Lung microvascular endothelial cell (primary cell): ENCODE measurements at places on chromosomes 3 and 15.
A peak's percentile ranks its signal among the peaks of the same experiment; 100 is the strongest.

- DNase-seq = no peak
Measured at GRCh38 chr3:42504334-42505127, 2.1 kb downstream of the VIPR1 start.

DNA sequence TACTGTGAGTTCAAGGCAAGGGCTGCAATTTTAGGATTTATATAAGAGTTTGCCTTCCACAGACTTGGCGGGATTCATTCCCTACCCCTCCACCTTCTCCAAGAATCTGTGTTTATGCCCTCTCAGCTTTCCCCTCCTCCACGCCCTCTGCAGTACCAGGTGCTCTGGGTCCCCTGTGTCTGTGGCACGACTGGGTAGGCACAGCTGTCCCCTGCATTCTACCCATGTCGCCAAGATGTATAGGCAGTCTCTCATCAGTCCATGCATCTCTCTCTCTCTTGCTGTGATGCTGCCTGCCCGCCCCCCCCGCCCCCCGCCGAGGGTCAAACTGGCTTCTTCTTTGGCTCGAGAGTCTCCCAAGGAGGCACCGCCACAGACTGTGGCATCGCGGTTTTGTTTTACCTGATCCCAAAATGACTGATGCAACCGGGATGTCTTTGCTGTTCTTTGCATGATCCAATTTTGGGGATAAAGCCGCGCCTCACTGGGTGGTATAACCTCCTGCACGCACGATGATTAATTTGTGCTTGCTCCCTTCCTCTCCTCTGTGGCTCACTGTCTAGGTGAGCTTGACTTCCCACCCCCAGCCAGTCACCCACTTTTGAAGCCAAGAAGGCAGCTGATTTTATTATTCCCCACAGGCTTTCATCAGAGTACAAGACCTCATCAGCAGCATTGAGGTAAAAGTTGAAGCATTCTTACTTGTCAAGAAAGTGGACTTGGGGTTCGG is 43.7 kb downstream of the EFCAB12 start:
- no peak for DNase-seq

DNA sequence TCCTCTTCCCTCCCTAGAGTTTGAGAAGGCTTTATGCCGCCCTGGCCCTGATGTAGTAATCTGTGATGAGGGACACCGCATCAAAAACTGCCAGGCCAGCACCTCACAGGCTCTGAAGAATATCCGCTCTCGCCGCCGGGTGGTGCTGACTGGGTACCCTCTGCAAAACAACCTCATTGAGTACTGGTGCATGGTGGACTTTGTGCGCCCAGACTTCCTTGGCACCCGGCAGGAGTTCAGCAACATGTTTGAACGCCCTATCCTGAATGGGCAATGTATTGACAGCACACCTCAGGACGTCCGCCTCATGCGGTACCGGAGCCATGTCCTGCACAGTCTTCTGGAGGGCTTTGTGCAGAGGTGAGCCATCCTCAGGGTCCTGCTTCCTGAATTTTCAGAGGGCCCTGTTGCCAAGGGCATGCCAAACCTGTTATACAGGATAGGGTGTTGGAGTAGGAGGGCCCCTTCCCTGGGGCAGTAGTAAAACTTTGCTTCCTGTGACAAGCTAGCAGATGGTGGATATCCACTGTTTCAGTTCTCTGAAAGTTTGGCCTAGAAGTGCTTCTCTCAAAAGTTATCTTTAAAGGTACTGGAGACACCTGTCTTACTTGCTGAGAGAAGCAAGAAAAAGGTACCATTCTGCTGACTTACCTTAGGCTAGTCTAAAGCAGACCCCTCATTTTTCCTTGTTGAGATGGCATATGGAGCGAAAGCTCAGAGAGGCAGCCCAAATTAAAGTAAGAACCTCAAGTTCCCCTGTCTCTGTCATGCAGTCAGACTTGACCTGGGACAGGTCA is 33.7 kb upstream of the TEX264 start:
- no peak for DNase-seq

DNA sequence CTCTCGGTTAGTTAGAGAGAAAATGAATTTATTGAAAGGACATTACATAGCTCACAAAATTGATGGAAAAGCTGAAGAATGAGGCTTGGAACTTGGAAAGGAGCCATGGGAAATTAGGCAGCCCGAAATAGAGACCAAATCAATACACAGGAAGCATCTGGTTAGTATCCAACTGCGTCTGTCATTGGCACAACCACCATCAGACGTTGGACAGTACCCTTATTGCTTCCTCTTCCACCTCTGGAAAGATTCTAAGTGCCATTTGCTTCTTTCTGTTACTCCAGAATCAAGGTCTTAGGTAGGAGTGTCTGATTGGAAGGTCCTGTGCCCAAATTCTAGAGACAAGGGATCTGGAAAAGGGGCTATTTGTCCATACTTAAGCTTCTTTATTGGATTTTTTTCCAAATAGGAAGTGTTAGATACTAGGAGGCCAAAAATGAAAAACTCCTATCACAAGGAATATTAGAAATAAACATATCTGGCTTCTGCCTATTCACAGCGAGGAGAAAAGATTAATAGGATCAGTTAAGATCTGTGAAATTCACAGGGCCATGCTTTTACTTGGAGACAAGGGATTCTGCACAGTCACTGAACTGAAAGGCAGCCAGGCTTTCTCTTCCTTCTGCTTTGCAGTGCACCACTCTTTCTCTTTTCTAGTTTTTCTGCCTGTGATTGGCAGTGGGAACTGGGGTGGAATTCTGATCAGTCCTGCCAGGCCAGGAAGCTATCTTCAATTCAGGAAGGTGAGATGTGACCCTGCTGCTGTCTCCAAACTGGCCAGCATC is 10.7 kb upstream of the HACD2 start:
- DNase-seq = peak; percentile 64

- peak; percentile 61 for DNase-seq
Measured at GRCh38 chr3:36729204-36730056, 34.9 kb downstream of the DCLK3 start.

GRCh38 chr15:92049290-92049989 is 195.9 kb downstream of the SLCO3A1 start:
- DNase-seq = peak; percentile 15

DNA sequence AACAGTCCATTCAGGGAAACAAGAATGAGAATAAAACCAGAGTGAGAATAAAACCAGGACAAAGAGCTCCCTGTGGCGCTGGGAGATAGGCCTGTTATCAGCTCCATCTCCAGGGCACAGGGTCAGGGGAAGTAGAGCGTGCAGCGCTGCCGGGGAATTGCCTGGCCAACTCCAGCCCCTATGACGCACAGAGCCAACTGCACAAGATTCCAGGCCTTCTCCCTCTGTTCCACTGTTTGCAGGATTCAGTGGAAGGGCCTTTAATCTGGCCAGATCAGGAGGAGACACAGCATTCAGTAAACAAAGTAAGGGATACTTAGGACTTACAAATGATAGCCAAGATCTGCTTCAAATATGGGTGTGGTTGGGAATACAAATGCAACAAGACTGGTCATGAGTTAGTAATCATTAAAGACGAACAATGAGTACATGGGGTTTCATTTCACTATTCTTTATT is 49.4 kb downstream of the ITGB5 start:
- peak; percentile 97 for DNase-seq

- no peak for DNase-seq
Measured at GRCh38 chr3:37689645-37690356, 171.9 kb upstream of the CTDSPL start.

DNA sequence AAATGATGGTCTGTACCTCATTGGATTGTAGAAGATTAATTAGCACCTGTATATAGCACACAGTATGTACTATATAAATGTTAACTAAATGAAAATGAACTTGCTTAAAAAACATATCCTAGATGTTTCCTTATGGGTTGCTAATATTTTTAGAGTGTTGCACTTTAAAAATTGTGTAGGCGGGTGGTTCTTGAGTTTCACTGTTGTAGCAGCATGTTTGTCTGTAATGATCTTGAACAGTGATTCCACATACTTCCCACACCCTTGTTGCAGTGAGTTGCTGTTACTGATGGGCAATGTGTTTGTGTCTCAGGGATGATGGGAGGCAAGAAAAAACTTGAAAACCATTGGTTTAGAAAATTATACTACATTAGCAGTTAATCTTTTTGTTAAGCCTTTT is 22.0 kb downstream of the USP3 start:
- DNase-seq = no peak

DNA sequence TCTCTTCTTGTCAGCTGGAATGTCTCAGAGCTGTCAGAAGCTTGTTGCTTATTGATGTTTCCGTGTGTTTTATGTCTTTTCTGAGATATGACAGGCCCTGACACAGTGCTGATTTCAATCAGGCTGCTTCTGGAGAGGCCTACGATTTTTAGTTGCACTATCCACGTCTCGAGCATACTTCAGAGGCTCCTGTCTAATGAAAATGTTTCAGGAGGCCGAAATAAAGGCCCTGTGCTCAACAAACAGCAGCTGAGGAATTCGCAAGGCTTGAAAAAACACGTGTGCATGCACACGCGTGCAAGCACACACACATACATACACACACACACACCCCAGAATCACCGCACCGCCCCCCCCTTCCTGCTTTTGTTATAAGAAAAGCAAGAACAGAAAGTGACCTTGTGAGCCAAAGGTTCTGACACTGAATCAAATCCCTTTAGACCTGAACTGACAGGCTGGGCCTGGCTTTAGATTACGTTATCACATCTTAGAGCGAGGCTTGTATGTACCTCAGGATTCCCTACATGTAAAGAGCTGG is 296.6 kb downstream of the NR2F2 start:
- no peak for DNase-seq

- DNase-seq = peak; percentile 29
Measured at GRCh38 chr3:187736418-187736871, 8.8 kb downstream of the BCL6 start.

DNA sequence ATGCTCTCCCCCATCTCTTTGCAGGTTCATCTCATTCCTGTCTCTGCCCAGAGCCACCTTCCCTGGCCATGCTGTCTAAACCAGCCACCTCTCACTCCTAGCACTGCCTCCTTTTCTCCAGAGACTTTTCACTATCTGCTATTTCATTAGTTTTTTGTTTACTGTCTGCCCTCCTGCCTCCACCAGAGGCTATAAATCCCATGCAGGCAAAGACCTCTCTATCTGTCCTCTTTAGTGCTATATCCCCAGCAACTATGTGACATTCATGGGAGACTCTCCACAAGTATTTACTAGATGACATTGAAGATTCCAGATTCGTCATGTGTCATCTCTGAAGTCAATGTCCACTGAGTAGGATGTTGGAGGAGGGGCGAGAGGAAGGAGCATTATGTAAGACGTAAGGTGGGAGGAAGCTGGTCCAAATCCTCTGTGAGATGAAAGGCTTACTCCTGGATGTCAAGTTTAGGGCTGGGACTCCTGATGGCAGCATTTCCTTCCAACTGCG is 3.4 kb upstream of the FAM43A start:
- no peak for DNase-seq

GRCh38 chr15:31305796-31306425 is 20.7 kb upstream of the KLF13 start:
- no peak for DNase-seq

GRCh38 chr3:129051871-129052340 is 8.7 kb upstream of the GP9 start:
- DNase-seq = no peak

GRCh38 chr3:72266016-72266370 is 481.0 kb upstream of the PROK2 start:
- DNase-seq = no peak

DNA sequence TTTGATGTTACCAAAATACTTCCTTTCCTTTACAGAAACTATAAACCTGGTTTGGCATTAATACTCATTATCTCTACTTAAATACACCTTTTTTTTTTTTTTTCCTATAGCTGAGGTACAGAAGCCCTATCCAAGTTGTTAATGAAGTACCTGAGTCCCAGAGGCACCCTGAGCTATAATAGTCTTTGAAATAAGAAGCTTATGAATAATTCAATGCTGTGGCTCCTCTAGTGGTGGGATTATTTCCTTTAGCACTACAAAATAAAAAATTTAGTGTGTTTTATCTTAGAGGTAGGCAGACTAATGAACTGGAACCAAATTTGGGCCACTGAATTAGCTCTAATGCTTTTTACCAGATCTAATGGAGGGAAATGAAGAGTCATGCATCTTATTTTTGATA is 611.9 kb downstream of the EDEM1 start:
- DNase-seq = no peak

DNA sequence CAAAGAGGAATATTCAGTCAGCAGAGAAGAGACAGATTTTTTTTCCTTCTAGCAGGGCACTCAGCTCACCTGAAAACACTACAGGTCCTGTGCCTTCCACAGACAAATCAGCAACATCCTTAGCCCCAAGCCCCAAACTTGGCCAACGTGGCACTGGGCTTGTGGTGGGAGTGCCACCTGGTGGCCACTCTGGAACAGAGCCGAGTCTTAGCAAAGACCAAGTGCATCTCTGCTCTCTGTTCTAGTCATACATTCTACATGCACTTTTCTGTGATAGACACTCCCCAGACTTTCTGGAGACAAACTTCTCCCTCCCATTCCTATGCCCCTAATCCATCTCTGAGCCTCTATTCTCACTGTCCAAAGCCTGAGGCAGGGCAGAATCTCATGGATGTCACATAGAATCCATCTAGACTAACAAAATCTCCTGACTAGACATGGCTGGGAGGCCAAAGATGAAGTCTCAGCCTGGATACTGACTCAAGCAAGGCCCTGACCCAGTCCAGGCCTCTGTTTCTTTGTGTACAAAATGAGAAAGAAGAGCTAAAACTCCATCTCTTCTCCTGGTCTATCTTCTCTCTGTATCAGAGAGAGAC is 5.1 kb upstream of the SEMA7A start:
- DNase-seq = peak; percentile 81

GRCh38 chr3:24006-24405 is 172.6 kb upstream of the CHL1 start:
- DNase-seq = no peak

- DNase-seq = no peak
Measured at GRCh38 chr3:189950258-189950657, 170.4 kb downstream of the P3H2 start.
